Stimulated activated CD8-positive, alpha-beta memory T cell treated with anti-CD3 and anti-CD28 coated beads, Interleukin-15, amount 100 ng/mL, for 48 hours (primary cell): ENCODE measurements at places on chromosomes 5 and 9.

DNA sequence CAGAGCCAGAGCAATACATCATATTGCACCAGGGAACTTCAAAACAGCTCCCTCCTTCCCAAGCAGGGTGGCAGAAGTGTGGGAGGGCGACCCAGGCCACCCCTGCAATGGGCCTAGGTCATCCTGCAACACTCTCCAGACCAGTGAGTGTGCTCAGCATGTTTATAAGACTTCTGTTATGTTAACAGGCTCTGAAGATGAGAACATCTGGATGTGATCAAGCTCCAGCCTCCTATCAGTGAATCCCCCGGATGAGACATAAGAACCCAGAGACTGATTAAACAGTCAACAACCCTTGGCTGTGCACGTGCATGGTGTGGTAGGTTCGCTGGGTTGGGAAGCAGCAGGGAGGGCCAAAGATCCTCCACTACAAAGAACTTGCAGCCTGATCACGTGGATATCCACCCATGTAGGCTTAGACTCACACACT lies 63.3 kb downstream of the ABCA1 start:
- DNase-seq = no peak

GRCh38 chr5:16477541-16477940 lies 11.9 kb upstream of the ZNF622 start:
- DNase-seq = no peak

DNA sequence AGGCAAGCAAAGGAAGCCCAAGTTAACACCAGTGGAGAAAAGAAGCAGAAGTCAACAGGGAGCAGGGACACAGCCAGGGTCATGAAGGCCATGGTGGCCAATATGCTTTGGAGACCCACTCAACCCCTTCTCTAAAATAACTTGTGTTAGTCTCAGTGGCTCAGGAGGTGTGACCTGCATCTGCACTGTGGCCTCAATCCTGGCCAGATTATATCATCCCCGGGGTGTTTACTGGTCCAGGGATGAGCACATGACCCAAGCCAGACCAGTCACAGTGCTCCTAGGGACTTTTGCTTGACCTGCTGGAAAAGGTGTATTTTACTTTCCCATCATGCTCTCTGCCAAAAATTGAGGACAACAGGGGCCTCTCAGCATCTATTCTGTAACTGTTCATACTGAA lies 105.2 kb downstream of the DPYSL3 start:
- DNase-seq = no peak

DNA sequence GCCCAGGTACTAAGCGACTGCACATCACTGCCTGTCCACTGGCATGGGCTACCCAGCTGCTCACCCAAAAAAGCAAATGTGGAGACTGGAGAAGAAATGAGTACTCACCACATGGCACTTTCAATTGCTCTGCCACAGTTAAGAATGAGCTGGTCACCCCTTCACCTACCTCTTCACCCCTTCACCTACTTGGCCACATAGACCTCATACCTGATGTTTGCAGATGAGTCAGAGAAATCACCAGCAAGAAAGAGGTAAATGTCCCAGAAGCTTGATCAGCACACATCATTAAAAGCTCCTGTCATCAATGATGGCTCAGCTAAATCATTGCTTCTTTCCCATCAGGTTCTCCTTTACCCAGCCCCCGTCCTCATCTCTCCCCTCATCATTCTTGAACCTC lies 7.6 kb upstream of the PRUNE2 start:
- DNase-seq = no peak

- no peak for DNase-seq
Observed at GRCh38 chr5:158753354-158753753, 346.4 kb downstream of the EBF1 start.

- DNase-seq = no peak
Observed at GRCh38 chr9:108528231-108528630, 327.6 kb downstream of the ACTL7B start.

DNA sequence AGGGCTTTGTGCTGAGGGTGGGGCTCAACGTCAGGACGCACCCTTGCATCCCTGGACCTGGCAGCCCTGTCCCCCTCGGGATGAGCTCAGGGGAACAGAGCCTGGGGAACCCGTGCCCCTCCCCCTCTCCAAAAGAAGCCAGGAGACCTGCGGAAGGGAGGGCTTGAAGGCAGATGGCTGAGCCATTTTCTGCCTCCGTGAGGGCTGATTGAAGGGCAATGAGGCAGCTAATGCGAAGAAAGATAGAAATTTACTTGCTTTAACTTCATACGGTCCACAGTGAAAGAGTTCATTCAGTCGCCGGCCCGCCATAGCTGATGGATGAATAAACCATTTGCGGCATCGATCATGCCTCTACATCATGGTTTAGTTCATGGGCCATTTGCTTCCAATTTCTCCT lies 28.8 kb downstream of the ASS1 start:
- no peak for DNase-seq
